Urinary bladder (tissue), 4 donors: ENCODE measurements at places on chromosomes 7 and 10. TPM values are rescaled to one million over a fixed set of nuclear protein-coding genes. Genes with fewer than 3 reads are reported as not detected.

DNA sequence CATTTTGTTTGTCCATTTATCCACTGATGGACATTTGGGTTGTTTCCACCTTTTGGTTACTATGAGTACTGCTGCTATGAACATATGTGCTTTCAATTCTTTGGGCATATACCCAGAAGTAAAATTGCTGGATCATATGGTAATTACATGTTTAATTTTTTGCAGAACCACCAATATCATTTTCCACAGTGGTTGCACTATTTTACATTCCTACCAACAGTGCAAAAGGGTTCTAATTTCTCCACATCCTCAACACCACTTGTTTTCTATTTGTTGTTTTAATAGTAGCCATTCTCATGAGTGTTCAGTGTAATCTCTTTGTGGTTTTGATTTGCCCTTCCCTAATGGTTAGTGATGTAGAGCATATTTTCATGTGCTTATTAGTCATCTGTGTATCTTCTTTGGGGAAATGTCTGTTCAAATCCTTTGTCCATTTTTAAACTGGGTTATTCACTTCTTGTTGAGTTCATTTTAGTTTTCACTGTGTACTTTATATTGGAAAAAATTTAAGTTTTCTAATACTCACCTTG, 101.9 kb downstream of the HIBADH start:
- no peak for DNase-seq

DNA sequence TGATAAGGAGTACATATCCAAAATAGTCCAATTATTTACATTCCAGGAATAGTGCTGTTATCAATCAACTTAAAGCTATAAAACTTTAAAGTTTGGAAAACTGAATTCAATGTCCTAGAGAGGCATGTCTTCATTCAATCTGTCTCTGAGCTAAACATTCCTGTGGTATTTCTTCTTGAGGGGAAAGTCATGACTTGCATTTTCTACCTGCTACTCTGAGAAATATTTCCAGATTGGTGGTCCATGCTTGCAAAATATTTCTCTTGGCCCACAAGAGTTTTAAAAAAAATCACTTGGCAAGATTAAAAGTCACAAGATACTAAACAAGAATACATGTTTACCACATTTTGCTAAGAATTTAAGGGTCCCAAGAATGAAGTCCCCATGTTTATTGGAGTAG, 63.6 kb upstream of the HGF start:
- no peak for DNase-seq

- DNase-seq = no peak
These were observed 1.8 kb downstream of the CYP3A43 start for GRCh38 chr7:99829524-99830160.

GRCh38 chr7:142487124-142487523, 229.3 kb upstream of the PRSS58 start:
- no peak for DNase-seq

GRCh38 chr10:116186273-116186672, 86.7 kb downstream of the GFRA1 start:
- no peak for DNase-seq

GRCh38 chr10:87705339-87705738, 45.7 kb downstream of the PAPSS2 start:
- DNase-seq = no peak

Gene TDRD1
- polyA plus RNA-seq = 0.04 TPM

Gene SFMBT2
- 5.0 TPM for polyA plus RNA-seq
